NCI-H2081 treated with DMSO at 0.1 percent for 48 hours (cell line): ENCODE measurements at places on chromosomes 3 and 15.

DNA sequence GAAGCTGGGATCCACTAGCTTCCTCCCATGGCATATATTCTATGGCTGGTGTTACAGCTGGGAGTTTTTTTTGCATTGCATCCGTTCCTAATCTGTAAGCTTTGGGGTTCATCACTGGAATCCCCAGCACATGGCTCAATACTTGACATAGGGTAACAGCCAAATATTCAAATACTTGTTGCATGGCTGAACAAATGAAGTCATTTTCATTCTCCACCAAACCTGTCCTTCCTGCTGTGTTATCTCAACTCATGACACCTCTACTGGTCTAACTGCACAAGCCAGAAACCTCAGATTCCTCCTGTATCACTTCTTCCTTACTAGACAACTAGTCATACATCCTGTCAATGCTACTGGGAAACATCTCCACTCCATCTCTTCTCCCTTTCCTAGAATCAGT is 43.4 kb downstream of the ST3GAL6 start:
- no peak for DNase-seq

- no peak for DNase-seq
Observed at GRCh38 chr15:58694641-58695398, 54.7 kb downstream of the ADAM10 start.

DNA sequence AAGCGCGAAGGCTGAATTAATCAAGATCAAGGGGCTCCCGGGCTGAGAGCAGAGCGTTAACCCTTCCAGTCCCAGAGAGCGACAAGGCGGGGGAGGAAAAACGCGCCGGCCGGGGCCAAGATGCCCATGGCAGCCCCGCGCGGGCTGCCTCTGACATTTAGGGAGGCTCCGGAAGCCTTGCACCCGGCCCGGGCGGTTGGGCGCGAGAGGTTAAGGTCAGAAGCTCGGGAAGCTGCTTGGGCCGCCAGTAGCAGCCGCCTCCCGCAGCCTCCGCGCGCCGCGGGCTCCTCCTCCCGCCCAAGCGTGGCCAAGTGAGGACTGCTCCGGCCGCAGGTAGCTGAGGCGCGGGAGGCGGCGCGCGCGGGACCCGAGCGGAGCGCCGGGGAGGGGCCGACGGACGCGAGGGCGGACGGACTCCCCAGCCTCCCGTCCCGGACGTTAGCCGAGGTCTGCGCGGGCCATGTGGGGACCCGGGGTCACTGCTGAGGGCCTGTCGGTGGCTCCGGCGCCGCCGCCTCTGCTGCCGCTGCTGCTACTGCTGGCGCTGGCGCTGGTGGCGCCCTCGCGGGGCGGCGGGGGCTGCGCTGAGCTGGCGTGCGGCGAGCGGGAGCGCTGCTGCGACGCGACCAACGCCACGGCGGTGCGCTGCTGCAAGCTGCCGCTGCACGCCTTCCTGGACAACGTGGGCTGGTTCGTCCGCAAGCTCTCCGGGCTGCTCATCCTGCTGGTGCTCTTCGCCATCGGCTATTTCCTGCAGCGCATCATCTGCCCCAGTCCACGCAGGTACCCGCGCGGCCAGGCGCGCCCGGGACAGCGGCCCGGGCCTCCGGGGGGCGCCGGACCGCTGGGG is at the start of gene C3orf80:
Gene C3orf80, plus strand, starts transcription at position 247 of the 850 bp plus-strand sequence. Its CDS starts 214 bp downstream, at position 461.
- DNase-seq, result no peak

- DNase-seq, result no peak
Observed at GRCh38 chr3:99246010-99246654, 344.6 kb upstream of the DCBLD2 start.

- DNase-seq, result no peak
Observed at GRCh38 chr3:152769523-152769922, 65.4 kb upstream of the P2RY1 start.

GRCh38 chr3:15602146-15602536 is 596 bp downstream of the BTD start:
- DNase-seq, result no peak

- DNase-seq, result no peak
Observed at GRCh38 chr3:167938516-167938915, 157.2 kb downstream of the GOLIM4 start.
